ENCODE measurements at places on chromosomes 5 and 9.
A peak's percentile ranks its signal among the peaks of the same experiment; 100 is the strongest.

- no peak for DNase-seq
Measured at GRCh38 chr9:125649315-125649714, 57.7 kb downstream of the MAPKAP1 start.

DNA sequence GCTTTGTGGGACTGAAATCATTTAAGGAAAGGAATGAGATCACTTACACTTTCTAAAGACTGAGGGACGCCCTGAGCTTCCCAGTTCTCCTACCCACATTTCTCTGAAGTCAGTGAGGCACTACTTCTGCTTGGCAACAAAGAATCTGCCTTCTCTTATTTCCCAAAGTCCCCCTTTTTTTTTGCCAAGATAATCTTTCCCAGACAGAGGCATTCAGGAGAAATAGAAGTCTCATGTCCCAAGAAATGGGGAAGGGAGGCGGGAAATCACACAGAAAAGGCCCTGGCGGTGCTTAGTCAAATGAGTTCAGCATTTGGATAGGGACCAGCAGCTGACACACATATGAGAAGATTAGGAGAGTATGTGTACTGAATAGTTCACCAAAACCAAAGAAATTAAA, 159.7 kb downstream of the MUSK start:
- DNase-seq = peak; percentile 17

GRCh38 chr9:108212184-108212583, 643.6 kb downstream of the ACTL7B start:
- DNase-seq = no peak

DNA sequence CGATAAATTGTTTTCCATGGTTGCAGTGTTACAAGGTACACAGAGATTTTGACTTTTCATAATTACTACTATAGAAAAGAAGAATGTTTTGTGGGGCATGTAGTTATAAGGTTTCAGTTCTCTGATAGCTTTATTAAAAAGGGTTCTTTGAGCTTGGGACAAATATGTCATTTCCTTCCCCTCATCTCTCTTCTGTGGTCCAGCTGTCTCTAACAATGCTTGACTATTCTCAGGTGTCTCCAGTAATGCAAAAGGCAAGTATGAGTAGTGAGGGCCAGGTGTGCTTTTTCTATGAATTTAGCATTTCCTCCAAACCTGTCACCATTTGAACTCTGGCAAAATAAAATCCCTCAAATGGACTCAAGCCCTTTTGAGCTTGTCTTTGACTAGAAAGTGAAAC, 84.3 kb downstream of the SLF1 start:
- no peak for DNase-seq

DNA sequence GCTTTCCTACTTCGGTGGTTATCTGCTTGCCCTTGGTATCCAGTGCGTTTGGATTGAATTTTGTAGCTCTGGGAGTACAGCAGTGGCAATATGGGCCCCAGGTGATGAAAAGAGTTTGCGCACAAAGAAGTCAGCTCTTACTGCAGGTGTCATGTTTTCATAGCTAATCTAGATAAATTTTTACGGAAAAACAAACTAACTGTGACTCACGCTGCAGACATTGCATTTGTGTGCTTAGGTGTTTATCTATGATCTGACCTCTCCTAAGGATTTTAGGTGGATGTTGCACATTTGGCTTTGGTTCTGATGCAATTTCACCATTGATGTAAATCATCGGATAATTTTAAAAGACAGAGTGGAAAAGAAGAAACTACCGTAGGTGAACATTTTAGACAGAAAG, 92.1 kb downstream of the VCAN start:
- peak; percentile 63 for DNase-seq

- DNase-seq = no peak
Measured at GRCh38 chr9:130069048-130069447, 15.3 kb downstream of the GPR107 start.

DNA sequence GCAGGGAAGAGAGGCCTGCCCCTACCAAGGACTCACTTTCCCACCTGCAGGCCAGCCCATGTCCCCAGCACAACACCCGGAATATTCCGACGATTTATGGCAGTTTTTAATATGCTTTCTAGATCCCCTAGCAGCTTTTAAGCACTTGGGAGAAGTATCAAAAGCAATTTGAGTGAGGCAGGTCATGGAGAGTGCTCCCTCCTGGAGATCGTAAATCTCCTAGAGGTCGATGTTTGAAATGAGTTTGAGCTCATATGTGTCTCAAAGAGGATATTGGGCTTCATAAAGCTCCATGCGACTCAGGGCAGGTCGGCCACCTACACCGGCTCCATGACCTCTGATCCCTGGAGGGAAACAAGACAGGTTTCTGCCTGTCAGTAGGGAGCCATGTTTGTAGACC, 27.3 kb downstream of the CFAP90 start:
- DNase-seq = no peak

DNA sequence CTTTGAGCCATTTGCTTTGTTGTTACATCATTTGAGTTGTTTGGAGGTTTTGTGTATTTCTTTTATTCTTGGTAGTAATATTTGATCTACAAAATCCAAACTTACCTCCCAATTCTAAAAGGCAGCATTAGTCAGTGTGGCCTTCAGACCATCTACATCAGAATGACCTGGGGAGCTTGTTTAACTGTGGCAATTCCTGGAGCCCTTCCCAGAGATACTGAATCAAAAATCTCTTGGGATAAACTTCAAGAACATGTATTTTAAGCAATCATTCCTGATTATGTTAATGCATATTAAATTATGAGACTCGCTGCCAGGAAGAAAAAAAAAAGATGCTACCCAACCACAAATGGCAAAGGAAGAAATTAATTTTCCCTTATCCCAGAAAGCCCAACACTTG, 268.9 kb upstream of the PDE4D start:
- DNase-seq = no peak

- DNase-seq = no peak
Measured at GRCh38 chr5:172692981-172693380, 51.9 kb downstream of the NEURL1B start.

DNA sequence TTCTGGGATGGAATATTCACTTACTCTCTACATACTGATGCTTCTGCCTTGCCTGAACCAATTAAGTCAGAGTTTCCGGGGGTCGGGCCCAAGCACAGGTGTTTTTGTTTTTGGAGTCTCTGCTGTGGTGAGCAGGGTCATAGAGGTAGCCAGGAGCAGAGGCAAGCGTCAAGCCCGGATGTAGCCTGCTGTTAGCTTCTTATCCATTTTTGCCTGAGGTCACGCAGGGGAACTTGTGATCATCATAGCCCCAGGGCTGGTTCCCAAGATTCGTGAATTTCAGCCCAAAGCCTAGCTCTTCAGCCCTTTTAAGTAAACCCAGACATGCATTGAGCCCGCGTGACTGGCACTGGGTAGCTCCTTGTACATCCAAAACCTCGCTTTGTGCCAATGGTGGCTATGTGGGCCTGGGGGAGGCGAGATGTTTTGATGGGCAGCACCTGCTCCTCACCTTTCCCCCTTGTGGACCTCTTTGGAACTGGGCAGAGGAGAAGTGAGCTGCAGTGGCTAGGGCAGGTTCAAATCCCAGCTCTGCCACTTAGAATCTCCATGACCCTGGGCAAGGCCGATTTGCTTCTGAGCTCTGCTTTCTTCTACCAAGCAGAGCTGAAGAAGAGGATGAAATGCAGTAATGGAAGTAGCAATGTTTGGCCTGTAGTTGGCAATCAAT, 33.7 kb downstream of the FGF18 start:
- DNase-seq = no peak

DNA sequence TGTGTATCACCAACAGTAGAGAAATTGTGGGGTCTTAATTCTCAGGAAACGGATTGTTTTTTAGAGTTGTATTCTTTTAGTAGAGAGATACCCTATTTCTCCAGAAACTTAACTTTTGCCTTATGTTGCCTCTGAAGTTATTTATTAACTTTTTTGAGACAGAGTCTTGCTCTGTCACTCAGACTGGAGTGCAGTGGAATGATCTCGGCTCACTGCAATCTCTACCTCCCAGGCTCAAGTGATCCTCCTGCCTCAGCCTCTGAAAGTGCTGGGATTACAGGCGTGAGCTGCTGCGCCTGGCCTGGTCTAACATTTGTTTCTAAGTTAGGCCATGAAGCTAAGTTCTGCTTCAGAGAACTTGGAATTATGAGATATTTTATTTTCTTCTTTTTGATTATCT, 75.0 kb downstream of the CFAP95 start:
- DNase-seq = no peak
